ENCODE measurements at places on chromosomes 16 and 17.

GRCh38 chr17:1746975-1747543, 4.4 kb downstream of the SERPINF2 start:
- DNase-seq: no peak

GRCh38 chr17:27333410-27333980, 39.6 kb downstream of the WSB1 start:
- no peak for DNase-seq

DNA sequence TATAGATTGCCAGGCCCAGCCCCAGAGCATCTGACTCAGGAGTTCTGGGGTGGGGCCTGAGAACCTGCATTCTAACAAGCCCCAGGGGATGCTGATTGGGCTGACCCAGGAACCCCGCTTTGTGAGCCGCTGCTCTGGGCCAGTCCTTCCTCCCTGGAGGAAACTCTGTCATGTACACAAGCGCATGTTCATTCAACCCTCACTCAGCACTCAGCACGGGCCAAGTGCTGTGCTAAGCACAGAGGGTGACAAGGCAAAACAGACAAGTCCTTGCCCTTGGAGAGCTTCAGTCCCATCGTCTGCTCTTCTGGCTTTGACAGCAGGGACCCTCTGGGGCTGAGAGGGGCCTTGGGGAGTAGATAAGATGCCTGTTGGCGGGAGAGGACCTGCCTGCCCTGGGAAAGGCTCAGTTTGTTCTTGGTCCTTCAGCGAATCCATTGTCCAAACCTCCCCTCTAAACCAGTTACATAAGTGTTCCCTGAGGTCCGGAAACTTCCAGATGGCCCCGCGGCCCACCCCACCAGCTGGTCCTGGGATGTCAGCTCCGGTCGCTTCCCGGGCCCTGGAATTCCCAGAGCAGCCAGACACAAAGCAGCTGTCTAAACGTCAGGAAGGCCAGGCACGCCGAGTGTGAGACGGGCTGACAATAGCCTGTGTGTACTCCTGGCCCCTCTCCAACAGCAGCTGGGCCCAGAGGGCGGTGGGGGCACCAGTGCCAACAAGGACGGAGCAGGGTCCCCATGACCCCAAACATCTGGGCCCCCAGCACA, 88.8 kb downstream of the ZDHHC7 start:
- DNase-seq: no peak

DNA sequence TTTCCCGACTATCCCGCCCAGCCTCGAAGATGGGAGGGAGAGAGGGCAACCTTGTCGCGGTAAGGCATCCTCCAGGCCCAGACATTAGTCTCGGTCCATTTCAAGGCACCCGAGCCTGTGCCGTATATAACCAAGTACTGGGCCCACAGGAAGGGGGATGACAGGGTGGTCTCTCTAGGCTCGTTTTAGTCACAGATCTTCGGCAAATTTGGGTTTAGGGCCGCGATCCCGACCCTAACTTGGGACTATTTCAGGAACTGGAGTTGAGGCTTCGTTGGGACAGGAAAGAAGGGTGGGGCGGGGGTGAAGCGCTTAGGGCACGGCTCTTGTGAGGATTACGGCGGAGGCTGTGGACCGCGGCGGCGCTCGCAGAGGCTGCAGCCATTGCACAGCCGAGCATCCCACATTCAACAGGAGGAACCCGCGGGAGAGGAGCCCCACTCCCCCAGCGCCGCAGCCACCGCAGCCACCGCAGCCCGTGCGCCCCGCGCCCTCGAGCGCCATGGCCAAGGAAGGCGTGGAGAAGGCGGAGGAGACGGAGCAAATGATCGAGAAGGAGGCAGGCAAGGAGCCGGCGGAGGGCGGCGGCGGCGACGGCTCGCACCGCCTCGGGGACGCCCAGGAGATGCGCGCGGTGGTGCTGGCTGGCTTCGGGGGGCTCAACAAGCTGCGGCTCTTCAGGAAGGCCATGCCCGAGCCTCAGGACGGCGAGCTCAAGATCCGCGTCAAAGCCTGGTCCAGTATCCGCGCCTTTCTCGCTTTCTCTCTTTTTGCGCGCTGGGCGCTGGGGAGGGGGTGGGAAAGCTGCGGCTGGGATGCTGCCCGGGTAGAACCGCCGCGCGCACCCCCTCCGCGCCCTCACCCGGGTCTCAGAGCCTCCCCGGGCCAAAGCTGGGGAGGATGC, at the start of gene VAT1L:
Gene VAT1L (plus strand): TSS at position 384 of the 904 bp plus-strand sequence. CDS start 119 bp downstream, at position 503.
- DNase-seq: no peak

Measured in retinal pigment epithelial cell (primary cell).